Foreskin keratinocyte (primary cell): ENCODE measurements at places on chromosomes 12 and 14. TPM values are rescaled to one million over a fixed set of nuclear protein-coding genes. Genes with fewer than 3 reads are reported as not detected.

- no peak for DNase-seq
Measured at GRCh38 chr12:109719123-109720022, 5.7 kb downstream of the FAM222A start.

DNA sequence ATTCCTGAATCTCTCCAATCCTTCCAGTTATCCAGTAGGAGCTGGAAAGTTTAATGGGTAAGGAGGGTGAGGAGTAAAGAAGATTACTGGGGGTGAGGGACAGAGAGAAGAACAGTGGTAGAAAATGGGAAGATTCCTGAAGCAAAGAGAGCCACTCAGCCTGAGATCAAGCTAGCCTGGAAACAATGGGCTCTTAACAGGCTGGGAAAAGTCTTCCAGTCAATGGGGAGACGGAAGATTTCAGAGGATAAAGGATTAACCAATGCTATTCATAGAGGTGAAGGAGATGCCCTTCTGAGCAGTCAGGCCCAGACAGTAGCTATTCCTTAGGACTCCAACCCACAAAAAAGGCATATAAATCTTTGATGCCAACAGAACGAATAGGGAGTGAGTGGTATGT lies 14.8 kb downstream of the GDF11 start:
- no peak for DNase-seq

Gene ZDHHC22
- not detected in 2 replicates for total RNA-seq

DNA sequence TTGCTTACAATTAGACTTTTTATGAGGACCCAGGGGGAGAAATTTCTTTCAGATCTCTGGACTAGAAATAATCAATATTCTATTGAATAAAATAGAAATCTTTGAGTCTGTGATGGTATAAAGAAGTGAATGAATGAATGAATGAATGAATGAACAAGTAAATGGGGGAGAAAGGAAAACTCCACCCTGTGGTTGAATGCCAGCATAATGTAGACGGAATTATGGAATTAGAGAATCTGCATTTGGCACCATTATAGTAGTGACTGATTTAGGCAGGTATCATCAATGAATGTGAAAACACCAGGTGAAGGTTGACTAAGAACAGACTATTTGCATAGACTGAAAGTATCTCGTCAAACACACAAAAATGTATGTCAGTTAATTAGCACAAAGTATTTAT lies 135.0 kb downstream of the FBXL14 start:
- no peak for DNase-seq

Gene SYNDIG1L
- not detected in 2 replicates for total RNA-seq

- DNase-seq, result no peak
Measured at GRCh38 chr12:53677800-53678148, 1.9 kb upstream of the ATP5MC2 start.

GRCh38 chr14:62445570-62445969 lies 599.7 kb downstream of the KCNH5 start:
- DNase-seq, result no peak

Gene HOXC12
- total RNA-seq, result 2.3 and 4.4 TPM in 2 replicates

DNA sequence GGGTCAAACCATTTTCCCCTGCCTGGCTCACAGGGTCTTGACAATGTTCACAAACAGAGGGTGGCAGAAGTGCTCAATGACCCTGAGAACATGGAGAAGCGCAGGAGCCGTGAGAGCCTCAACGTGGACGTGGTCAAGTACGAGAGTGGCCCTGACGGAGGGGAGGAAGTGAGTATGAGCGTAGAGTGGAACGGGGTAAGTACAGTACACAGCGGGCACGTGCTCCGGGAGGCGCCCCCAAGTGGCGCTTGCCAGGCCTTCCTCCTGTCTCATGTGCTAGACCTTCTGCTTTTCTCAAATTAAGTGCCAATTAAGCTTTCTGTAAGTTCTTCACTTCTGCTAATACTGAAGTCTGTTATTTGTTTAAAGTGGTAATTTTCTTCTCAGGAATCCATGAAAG lies 35.9 kb downstream of the XRCC3 start:
- no peak for DNase-seq

DNA sequence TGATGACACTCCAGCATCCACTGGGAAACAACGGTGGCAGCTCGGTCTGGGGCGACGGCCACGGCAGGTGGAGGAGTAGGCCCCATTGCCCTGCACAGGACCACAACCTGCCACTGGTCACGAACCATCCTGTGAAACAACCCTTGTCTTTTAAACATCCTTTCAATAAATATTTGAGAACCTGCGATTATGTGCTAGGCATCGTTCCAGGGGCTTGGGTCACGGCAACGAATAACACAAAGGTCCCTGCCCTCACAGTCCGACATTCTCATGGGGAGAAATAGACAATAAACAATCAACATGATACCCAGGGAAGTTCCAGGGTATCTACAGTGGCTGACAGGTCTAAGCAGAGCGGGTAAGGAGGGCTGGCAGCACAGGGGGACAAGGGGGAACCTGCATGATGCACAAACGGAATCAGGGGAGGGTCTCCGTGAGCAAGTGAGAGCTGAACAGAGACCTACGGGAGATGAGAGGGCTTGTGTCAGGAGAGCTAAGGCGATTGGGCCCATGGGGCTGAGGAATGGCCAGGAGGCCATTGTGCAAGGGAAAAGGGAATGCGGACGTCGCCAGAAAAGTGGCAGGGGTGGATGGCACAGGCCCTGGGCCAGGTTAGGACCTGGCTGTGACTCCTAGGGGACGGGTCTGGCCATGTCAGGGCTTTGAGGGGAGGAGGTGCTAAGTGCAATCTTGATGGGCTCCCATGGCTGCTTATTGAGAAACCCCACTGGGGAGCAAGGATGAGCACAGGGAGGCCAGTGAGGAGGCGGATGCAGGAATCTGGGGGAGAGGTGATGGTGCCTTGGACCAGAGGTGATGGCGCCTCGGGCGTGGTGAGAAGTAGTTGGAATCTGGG lies 9.7 kb downstream of the SCARB1 start:
- no peak for DNase-seq

- DNase-seq, result no peak
Measured at GRCh38 chr12:103640831-103641230, 53.8 kb downstream of the STAB2 start.

DNA sequence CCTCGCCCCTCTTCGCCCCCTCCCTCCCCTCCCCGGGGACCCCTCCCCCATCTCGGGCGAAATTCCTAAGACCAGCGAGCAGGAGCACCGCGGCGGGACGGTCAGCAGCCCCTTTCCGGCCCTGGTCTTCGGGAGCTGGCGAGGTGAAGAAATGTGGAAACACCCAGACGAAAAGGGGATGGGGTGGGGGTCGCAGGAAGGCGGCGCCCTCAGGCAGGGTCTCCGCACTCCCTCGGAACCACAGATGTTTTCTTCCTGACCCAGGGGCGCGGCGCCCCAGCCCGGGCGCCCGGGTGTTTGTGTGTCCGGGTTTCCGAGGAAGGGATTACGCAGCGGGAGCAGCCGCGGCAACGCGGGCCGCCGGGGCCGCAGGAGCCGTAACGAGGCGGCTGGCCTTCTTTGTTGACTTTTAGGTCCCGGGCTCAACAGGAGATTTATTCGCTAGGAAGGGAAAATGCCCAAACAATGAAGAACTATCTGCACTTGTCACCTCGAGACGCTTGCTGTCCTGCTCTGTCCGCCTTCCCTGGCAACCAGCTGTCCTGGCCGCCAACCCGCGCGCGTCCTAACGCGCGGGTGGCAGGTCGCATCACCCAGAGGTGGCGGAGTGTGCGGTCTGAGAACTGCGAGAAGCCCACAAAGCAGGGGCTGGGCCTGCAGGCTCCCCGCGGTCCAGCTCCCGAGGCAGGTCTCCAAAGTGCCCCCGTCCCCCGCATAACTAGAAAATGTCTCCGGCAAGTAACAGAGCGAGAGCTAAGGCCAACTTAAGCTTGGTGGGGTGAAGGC lies 7.0 kb downstream of the FOXA1 start:
- DNase-seq, result no peak

Gene KCNC2
- total RNA-seq, result not detected in 2 replicates

- DNase-seq, result no peak
Measured at GRCh38 chr12:97408363-97408762, 54.2 kb upstream of the RMST start.

DNA sequence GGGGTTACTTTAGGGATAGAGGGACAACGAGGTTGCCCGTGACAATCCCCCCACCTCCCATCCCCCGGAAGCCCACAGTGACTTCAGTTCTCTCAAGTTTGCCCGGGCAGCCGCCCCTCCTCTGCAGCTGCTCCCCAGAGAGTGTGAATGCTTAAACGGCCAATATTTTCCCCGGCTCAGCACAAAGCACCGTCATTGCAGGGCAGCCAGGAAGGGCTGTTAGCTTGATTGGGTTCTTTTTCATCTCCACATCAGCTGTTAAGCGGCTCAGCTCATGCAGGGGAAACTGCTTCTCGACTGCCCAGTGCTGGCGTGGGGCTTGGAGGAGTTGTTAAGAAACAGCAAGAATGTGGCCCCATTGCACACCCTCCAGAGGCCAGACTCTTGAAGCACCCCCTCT lies 120.5 kb upstream of the NCOR2 start:
- DNase-seq, result no peak

GRCh38 chr14:43525658-43526057 lies 981.4 kb downstream of the FSCB start:
- no peak for DNase-seq

DNA sequence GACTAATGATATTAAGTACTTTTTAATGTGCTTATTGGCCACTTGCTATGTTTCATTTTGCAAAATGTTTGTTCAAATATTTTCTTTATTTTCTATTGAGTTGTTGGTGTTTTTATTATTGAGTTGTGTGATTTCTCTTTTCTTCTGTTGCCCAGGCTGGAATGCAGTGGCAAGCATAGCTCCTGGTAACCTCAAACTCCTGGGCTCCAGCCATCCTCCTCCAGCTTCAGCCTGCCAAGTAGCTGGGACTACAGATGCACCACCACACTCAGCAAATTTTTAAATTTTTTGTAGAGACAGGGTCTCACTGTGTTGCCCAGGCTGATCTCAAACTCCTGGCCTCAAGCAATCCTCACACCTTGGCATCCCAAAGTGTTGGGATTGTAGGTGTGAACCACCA lies 199.2 kb downstream of the NOVA1 start:
- DNase-seq, result no peak

Gene PTPN6
- 22.5 and 23.2 TPM in 2 replicates for total RNA-seq

DNA sequence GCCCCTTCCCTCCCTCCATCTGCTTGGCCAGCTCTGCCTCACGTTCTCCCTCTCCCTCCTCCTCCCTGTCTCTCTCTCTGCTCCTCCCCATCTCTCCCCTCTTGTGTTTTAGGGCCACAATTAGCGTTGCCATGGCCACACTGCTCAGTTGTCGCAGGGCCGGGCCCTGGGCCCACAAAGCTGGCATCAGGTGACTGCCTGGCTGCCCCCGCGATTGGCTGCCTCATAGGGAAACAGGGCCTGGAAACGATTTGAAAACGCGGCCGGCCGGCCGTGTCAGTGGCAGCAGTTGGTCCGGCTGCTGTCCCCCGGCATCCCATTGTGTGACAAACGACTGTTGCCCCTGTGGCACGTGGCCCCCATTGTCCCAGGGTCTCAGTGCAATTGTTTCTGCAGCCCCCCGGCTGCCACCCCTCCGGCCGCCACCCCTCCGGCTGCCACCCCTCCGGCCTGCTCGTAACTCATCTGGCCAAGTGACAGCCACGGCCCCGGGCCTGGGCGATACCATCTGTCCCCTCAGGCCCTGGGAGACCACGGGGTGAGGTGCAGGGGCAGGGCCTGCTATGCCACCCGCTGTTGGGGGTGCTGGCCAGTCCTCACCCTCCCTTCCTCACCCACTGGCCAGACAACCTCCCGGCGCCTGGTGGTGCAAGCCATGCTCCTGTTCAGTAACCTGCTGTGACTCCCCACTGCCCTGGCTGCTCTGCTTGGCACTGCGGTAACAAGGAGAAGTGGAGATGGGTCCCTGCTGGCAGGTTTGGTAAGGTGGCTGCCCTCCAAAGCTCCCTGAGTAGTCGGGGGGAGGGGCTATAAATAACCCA lies 17.4 kb downstream of the FOXN4 start:
- no peak for DNase-seq

DNA sequence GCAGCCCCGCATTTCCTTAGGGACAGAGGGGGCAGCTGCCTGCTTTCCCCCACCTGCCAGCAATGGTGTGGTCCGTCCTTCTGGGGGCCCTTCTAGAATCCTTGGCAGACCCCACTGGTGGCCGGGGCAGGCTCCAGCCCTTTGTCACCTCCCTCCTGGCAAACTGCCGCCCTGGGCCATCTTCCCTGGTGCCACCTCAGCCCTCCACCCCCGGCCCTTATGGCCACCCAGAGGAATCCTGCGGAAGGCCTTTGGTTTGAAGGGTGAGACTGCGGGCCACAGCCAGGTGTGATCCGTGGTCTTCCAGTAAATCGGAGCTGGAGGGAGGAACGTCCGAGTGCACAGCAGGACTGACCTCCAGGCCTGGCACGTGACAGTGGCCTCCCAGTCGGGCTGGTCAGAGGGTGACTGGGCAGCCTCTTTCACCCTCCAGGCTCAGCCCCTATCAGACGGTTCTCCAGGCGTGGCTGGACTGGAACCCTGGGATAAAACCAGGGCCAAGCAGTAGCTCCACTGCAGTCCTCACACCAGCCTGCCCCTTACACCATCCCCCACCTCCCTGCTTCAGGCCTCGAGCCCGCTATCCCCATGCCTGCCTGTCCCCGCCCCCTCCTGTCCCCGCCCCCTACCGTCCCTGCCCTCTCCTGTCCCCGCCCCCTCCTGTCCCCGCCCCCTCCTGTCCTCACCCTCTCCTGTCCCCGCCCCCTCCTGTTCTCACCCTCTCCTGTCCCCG lies 12.4 kb downstream of the FBRSL1 start:
- no peak for DNase-seq

GRCh38 chr12:119461636-119462214 lies 127.2 kb downstream of the CCDC60 start:
- DNase-seq, result no peak

Gene P2RX2
- not detected in 2 replicates for total RNA-seq

GRCh38 chr12:53213348-53213747 lies 6.3 kb upstream of the ITGB7 start:
- DNase-seq, result no peak

DNA sequence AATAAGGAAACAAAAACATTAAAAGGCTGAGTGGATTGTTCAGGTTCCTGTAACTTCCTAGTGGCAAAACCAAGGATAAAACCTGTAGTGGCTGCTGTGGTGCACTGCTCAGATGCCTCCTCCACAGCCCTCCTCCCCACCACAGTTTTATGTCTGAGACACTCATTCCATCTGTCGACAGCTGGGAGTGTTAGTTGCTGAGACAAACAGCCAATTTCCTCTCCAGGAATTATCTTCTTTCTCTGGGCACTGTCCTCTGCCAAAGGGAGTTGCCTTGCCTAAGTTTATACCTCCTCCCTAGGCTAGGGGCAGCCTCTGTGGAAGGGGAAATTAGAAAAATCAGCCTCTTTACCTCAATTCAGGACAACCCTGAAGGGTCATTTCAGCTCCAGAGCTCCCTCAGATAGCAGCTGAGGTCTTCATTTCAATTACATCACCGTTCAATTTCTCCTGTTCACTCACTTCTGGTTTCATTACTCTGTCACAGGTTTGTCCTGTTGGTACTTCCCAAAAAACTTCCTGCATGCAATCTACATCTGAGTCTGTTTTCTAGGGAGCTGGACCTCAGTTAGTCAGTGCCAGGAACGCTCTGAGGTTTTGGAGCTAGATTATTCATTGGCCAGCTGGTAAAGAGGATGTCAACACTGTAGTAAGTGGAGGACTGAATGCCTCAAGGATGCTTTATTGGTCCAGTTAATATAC lies 74.9 kb upstream of the ATP2B1 start:
- no peak for DNase-seq
